ENCODE measurements at places on chromosomes 12 and 14.

GRCh38 chr14:34713681-34714319 is 593 bp downstream of the CFL2 start:
- no peak for DNase-seq

- DNase-seq = no peak
Measured at GRCh38 chr14:103130965-103131364, 7.7 kb downstream of the TNFAIP2 start.

- DNase-seq = no peak
Measured at GRCh38 chr12:14701809-14702568, 5.6 kb upstream of the GUCY2C start.

DNA sequence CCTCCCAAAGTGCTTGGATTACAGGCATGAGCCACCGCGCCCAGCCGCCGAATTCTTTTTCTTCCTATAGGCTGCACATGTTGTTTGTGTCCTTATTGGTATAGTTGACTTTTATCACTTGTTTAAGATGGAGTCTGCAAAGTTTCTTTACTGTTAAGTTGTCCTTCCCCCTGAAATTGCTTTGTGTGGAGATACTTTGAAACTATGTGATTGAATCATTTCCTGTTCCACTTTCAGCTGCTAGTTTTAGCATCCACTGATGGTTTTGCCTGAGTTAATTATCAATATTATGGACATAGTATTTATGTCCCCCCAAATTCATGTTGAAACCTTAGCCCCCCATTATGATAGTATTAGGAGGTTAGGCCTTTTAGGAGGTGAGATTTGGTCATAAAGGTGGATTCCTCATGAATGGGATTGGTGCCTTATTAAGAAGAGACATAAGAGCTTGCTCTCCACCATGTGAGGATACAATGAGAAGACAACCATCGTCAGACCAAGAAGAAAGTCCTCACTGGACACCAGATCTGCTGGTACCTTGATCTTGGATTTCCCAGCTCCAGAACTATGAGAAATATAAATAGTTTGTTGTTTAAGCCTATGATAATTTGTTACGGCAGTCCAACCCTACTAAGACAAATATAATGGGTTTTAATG is 34.9 kb downstream of the PPHLN1 start:
- no peak for DNase-seq
